Metanephros (tissue), 2 donors: ENCODE measurements at places on chromosomes 6 and 20. TPM values are rescaled to one million over a fixed set of nuclear protein-coding genes. Genes with fewer than 3 reads are reported as not detected.

Gene COL19A1
- total RNA-seq, result 4.5 TPM

Gene CST4
- total RNA-seq, result not detected

Gene NEDD9
- 90.4 TPM for total RNA-seq

Gene SYCP2
- 8.4 TPM for total RNA-seq

Gene ENPP4
- 16.8 TPM for total RNA-seq

Gene LY86
- 4.1 TPM for total RNA-seq

Gene DDX43
- total RNA-seq, result 0.12 TPM

Gene GPX6
- not detected for total RNA-seq

Gene MPIG6B
- total RNA-seq, result 4.7 TPM

Gene AFDN
- 156 TPM for total RNA-seq

Gene BTNL2
- not detected for total RNA-seq

Gene OPRM1
- total RNA-seq, result not detected

Gene SLC44A4
- 28.4 TPM for total RNA-seq

Gene AVP
- not detected for total RNA-seq

Gene MAP1LC3A
- 42.6 TPM for total RNA-seq

Gene FAM83C
- total RNA-seq, result not detected

Gene BHLHE23
- total RNA-seq, result not detected

Gene DACT2
- 28.6 TPM for total RNA-seq
